ENCODE measurements at places on chromosomes 7 and 10. TPM values are rescaled to one million over a fixed set of nuclear protein-coding genes. Genes with fewer than 3 reads are reported as not detected.

GTPBP10 gene
- 9.6 TPM for total RNA-seq

COL28A1 gene
- 0.44 TPM for total RNA-seq

ADAMTS14 gene
- total RNA-seq, result 0.50 TPM

TRPV5 gene
- not detected for total RNA-seq

MYL10 gene
- total RNA-seq, result not detected

PARD3 gene
- total RNA-seq, result 19.7 TPM

LRRD1 gene
- total RNA-seq, result not detected

ACTL6B gene
- total RNA-seq, result not detected

SORCS1 gene
- total RNA-seq, result not detected

CHAT gene
- not detected for total RNA-seq

ABCC2 gene
- 1.8 TPM for total RNA-seq

SLC35G1 gene
- 3.7 TPM for total RNA-seq

TMEM270 gene
- not detected for total RNA-seq

SPDYE2 gene
- not detected for total RNA-seq

WDR86 gene
- total RNA-seq, result 2.4 TPM

NME8 gene
- total RNA-seq, result not detected

SLC13A1 gene
- not detected for total RNA-seq

LRIT1 gene
- total RNA-seq, result not detected

PRSS2 gene
- total RNA-seq, result not detected

SNX10 gene
- 0.06 TPM for total RNA-seq

CPN1 gene
- total RNA-seq, result not detected

SPDYE8 gene
- not detected for total RNA-seq

TRDMT1 gene
- 2.8 TPM for total RNA-seq

STYXL1 gene
- 28.0 TPM for total RNA-seq

PIK3CG gene
- total RNA-seq, result 0.39 TPM

NPTX2 gene
- total RNA-seq, result 130 TPM

FANK1 gene
- 1.5 TPM for total RNA-seq

WASHC2A gene
- total RNA-seq, result 31.9 TPM

MKX gene
- not detected for total RNA-seq

GTF2I gene
- 96.9 TPM for total RNA-seq

ANXA8 gene
- not detected for total RNA-seq

CALHM1 gene
- not detected for total RNA-seq

CTNNA3 gene
- total RNA-seq, result not detected

TMEM229A gene
- 7.6 TPM for total RNA-seq

AMPH gene
- total RNA-seq, result 6.3 TPM

PLAC9 gene
- 116 TPM for total RNA-seq

CCDC7 gene
- total RNA-seq, result 7.4 TPM

ADAM12 gene
- 18.3 TPM for total RNA-seq

C10orf62 gene
- total RNA-seq, result not detected

MRC1 gene
- total RNA-seq, result 0.59 TPM

UTF1 gene
- not detected for total RNA-seq

TEX47 gene
- total RNA-seq, result not detected
